Hematopoietic multipotent progenitor cell treated with erythropoietin and hydrocortisone succinate and interleukin-3 and kit ligand, for 17 days (in vitro differentiated cells): ENCODE measurements at places on chromosomes 7 and 10.

- DNase-seq = no peak
These were observed 3.8 kb upstream of the IL6 start for GRCh38 chr7:22723181-22723601.

DNA sequence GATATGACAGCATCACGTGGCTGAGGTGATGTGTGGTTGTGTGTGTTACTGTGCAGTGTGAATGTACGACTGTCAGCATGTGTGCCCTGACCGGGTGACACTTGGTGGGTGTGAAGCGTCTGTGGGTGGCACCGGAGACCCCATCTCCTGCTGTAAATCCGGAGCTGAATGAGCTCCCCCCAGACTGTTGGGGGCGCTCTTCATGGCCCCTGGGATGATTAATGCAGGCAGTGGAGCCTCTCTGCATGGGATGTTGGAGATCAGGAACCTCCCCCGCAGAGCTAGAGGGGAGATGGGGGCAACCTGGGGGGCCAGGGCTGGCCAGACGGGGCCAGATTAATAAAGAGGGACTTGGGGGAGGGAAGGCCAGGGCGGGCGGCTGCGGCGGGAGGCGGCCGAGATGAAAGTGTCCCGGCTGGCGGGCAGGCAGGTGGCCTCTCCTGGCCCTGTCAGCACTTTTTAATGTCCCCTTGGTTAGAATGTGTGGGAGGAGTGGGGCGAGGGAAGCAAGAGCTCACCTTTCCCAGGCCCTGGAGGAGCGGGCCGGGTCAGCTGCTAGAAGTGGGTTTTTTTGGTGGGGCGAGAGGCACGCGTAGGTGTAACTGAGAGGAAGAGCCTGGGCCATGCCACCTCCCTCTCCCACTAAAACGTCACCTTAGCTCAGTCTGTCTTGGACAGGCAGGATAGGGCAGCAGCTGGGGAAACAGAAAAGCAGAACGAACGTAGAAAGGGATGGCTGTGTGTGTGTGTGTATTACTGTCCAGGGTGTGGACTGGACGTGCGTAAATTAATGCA lies 34.1 kb downstream of the HIF1AN start:
- no peak for DNase-seq

- DNase-seq = no peak
These were observed 26.8 kb upstream of the CABCOCO1 start for GRCh38 chr10:61635932-61636331.

DNA sequence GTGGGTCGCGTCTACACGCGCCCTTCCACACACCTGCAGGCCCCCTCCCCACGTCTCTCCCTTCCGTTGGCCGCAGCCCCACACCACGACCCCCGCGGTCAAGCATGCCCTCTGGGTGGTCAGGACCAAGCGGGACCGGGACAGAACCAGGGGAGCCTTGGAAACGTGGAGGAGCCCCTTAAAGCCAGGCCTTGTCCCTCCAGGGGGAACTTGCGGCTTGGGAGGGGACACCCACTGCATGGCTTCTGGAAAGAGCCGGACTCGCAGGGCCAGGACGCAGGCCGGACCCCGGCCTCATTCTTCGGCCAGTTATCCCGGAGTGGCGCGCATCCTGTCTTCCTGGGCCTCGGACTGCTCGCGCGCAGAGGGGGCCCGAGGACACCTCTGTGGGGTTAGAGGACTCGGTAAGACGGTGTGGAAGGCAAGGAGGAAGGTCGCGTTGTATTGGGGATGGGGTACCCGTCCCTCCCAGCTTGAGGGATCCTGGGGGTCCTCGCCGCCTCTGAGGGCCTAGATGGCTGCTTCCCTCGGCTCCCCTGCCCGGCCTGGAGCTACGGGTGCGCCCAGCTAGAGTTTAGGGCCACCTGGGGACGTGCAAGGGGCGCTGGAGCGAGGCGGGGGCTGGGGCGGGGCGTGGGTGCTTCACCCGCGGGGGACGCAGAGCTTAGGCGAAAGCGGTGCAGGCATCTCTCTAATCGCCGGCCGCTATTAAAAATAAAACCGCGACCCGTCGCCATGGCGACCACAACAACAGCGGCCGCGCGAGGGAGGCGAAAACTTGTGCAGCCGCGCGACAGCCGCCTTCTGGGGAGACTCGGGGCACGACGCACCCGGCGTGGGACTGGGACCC lies 1.8 kb upstream of the PDGFA start:
- no peak for DNase-seq

DNA sequence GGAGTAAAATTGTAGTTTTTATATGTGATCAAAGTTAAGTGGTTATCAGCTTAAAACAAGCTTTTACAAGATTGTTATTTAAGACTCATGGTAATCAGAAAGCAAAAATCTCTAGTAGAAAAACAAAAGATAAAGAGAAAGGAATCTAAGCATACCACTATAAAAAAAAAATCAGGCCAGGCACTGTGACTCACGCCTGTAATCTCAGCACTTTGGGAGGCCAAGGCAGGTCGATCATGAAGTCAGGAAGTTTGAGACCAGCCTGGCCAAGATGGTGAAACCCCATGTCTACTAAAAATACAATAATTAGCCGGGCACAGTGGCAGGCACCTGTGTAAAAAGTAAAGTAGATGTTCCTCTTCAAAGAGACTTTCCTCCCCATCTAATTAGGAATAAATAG lies 265.9 kb upstream of the NRP1 start:
- no peak for DNase-seq
